AG09319 (cell line): ENCODE measurements at places on chromosomes 2 and 18.

- no peak for DNase-seq
Measured at GRCh38 chr2:110124939-110125691, 9.5 kb upstream of the MALL start.

DNA sequence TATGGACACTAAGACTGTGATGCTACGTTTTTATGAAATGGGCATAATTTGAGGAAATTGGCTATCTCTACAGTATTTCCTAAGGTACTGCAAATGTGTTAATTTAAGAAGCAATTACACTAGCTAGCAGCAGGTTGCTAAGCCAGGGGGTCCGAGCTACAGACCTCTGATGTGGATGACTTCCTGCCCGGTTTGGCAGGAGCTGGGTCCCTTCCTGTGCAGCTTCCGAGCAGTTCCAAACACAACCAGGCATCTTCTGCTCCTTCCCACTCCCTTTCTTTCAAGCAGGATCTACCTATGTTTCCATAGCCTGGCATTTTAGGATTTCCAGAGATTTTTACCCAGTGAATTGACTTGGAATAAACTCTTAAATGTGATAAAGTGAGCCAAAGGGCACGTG, 55.7 kb downstream of the SCN2A start:
- no peak for DNase-seq

DNA sequence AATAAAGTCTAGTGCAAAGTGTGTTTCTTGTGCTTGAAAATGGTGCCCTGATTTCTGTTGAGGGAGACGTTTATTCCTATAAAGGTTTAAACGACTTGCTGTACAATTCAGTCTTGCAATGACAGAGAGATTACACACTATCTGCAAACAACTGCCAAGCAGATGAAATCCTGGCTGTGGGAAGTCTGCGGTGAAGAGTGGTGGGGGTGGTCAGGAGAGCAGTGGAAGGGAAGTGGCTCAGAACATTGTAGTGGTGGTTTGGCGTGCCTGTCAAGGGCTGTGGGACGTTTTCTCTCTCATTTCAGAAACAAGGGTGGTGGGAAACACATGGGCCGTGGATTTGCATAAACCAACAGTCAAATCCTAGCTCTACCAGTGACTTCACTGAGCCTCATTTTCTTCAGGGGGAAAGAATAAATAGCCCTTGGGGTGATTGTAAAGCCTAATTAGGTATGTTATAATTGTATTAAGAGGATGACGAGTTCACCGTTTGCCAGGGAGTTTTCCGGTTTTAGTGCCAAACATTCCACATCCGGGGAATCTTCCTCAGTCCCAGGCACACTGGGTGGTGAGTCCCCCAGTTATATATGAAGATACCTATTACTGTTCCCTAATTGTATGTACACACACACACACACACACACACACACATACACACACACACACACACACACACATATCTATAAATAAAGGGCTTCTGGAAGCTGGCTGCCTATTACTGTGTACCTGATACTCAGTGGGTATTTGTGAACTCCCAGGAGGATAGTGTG, 115.0 kb downstream of the SPTBN1 start:
- DNase-seq, result peak; percentile 71

- DNase-seq, result no peak
Measured at GRCh38 chr2:64233376-64233922, 89.2 kb upstream of the PELI1 start.

DNA sequence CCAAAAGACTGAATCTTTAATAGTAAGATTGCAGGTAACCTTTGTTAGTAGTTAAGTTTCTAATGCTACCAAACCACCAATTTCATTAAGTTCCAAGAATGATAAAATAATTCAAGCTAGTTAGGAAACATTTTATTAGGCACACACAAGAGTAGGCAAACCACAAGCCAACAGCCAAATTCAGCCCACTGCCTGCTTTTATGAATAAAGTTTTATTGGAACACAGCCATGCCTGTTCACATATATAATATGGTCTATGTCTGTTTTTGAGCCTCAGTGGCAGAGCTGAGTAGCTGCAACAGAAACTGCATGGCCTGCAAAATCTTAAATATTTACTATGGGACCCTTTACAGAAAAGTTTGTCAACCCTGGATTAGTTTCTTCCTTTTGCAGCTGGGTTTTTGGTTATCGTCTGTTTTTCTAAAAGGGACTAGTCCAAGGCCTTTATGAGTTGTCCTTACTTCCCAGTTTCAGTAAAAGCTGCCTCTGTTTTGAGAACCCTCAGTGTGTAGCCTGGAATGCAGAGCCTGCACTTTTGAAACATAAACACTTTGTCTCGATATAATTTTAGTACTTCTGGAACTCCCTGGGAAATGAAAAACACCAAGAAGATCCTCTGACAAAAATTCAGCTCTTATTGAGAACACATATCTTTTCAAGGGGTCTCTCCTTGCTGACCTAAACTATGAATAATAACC, 39.1 kb downstream of the FRZB start:
- no peak for DNase-seq

GRCh38 chr2:98827625-98828368, 96.9 kb upstream of the MGAT4A start:
- DNase-seq, result no peak

- DNase-seq, result no peak
Measured at GRCh38 chr2:217035967-217036366, 176.1 kb upstream of the TNP1 start.

GRCh38 chr2:73837847-73838585, 9.3 kb downstream of the STAMBP start:
- DNase-seq, result no peak

- no peak for DNase-seq
Measured at GRCh38 chr2:20643060-20643459, 7.8 kb downstream of the HS1BP3 start.

DNA sequence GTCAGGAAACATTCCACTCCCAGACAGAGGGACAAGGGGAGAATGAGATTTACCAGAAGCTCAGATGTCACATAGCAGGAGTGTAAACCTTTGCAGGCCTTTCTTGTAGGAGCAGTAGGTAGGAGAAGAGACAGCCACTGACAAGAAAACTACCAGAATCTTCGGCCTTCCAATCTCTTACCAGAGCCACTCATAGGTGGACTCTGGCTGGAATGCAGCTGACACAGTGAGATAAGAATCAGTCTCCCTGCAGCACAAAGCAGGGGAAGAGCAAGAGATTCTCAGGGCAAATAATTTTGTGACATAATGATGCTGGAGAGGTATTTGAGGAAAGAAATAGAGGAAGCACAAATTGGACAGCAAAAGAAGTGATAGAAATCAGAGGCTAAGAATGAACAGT, 1534.5 kb downstream of the DPP10 start:
- no peak for DNase-seq

DNA sequence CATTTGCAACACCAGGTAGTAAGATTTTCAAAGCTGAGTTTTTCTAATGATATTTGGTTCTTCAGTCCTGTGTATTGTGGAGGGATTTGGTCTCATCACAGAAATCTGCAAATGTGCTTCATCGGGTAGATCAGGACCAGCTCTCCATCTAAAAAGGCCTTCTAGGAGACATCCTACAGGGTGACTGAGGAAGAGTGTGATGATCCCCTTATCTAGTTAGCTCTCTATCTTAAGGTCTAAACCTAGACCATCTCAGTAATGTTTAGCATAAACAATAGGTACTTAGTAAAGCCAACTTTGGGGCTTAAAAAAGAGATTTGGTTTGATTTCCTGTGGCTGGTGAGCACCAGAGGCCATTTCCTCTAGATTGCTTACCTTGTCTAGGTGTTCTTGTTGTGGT, 145.2 kb downstream of the PRPF40A start:
- no peak for DNase-seq

DNA sequence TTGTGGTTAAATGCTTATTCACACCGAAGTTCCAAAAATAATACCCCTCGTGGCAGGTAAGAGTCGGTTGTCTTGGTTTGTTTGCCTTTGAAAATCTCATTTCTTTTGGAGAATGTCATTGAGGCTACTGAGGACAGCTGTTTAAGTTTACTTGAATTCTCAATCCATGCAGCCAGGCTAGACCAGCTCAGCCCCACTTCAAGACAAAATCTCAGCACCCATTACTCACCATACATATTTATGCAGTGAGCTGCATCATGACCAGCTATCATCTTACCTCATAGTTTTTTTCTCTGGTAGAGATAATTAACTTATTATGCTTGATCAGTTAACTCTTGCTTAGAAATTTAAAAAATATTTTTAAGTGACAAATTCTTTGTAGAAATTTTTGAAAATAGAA, 115.9 kb downstream of the HAUS1 start:
- DNase-seq, result peak; percentile 25

GRCh38 chr18:70423120-70423519, 134.3 kb downstream of the SOCS6 start:
- no peak for DNase-seq

DNA sequence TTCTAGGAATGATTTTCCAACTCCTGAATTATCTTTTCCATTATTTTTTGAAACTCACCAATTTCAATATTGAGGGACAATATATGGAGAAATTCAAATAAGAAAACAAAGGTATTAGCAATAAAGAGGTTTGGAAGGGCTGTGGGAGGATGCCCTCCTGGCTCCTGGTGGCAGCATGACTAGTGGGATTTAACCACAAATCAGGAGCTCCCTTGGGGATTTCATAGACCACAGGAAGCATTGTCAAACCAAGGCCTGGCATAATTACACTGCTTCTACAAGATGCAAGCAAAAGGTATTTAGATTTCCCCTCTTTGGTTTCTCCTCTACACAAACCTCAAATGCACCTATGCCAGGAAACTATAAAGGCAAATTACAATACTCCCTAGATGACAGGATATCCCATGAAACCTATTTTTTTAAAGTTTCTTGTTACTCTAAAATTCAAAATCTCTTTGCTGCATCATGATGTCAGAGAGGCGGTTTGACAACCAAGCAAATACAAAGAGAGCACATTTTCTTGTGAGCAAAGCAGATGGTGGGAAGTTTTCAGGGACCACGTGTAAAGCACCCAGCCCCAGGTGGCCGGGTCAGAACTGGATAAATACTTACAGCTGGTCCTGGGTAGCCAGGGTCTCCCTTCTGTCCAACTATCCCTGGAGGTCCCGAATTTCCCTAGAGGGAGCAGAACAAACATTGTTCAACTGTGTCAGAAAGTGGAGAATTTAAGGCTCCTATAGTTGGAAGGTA, 67.9 kb downstream of the COL6A3 start:
- no peak for DNase-seq
